ENCODE measurements at places on chromosomes 3 and 15.

GRCh38 chr3:108899530-108899929 is 54.1 kb downstream of the GUCA1C start:
- H3K27ac ChIP-seq: no peak overlapping the region
- peaks cover 7% of the 10 kb centered on the region for H3K4me1 ChIP-seq
- peaks cover 8% of the 10 kb centered on the region for H3K27me3 ChIP-seq
- H3K4me3 ChIP-seq: no peak overlapping the region

GRCh38 chr15:96326328-96327154 is 4.0 kb upstream of the NR2F2 start:
- peaks cover 5% of the 10 kb centered on the region for H3K36me3 ChIP-seq
- H3K27me3 ChIP-seq: peaks cover 98% of the 10 kb centered on the region
- H3K4me1 ChIP-seq: peaks cover 16% of the 10 kb centered on the region
- H3K27ac ChIP-seq: no peak overlapping the region
- DNase-seq: no peak
- H3K4me3 ChIP-seq: no peak overlapping the region

DNA sequence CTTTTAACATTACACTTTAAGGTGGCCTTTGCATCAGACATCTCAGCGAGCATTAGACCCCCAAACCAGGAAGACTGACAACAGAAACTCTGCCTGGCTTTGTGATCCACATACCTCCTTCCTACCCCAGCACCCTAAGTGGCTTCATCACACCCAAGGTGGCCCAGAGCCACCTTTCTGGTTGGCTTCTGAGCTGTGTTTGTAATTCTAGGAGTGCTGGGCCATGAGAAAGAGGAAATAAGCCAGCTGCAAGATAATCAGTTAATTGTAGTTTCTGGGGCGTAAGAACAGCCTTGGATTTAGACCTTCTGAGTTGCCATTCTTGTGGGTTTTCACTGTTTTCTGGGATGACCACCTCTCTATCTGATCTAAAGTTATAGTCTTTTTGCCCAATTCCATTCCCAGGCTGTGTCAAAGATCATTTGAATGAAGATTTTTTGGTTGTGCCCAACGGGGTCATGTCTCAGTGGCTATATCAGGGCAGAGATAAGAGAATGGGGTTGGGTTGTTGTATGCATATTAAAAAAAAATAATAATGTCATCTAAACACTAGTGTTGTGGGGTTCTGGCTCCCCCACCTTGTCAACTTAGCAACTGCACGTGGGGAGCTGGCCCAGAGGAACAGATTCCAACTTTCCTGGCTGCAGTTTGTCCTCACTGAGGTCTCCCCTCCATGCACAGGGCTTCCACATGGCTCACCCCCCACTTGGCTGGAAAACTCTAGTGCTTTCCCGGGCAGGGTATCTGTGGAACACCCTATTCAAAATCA is 234.8 kb upstream of the WNT5A start:
- no peaks in the 10 kb centered on the region for H3K27me3 ChIP-seq
- H3K4me1 ChIP-seq: no peaks in the 10 kb centered on the region
- no peak overlapping the region for H3K4me3 ChIP-seq
- H3K27ac ChIP-seq: no peak overlapping the region
- DNase-seq: no peak
- no peaks in the 10 kb centered on the region for H3K36me3 ChIP-seq

DNA sequence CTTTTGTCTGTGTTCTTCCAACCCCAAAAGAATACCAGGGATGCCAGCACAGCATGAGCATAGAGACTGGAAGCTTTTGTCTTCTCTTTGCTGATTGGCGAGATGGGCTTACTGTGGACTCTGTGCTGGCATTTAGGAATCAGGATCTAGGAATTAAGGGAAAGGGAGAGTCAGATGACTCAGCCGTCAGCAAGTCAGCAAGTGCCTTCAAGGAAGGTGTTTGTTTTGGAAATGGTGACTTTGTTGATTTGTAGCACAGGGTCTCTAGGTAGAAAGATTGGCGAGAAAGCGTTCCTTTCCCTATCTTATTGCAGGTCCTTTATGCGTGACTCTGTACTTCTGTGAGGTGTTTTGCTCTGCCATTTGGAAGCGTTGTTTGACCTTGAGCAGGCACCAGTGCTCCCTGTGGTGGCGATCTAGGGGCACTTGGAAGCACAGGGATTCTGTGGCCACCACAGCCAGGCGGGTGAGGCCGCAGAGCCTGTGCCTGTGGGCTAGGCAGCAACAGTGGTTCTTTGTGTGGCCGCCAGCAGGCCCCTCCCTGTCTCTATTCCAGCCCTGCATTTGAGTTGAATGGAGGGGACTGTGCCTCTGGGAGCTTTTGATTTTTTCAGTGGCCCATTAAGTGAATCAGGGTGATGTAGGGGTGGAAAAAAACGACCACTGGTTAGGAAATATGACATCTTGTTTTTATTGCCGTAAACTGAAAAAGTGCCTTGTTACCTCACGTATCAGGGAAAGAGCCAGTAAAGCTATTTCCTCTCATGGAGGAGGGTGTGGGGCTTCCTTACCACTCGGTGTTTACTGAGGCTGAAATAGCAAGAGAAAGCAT is 19.0 kb downstream of the FAN1 start:
- H3K27ac ChIP-seq: no peak overlapping the region
- H3K36me3 ChIP-seq: peaks cover 33% of the 10 kb centered on the region
- no peaks in the 10 kb centered on the region for H3K27me3 ChIP-seq
- H3K4me3 ChIP-seq: no peak overlapping the region

GRCh38 chr3:100352296-100353231 is 18.0 kb downstream of the NIT2 start:
- H3K4me1 ChIP-seq: no peaks in the 10 kb centered on the region
- peaks cover 27% of the 10 kb centered on the region for H3K36me3 ChIP-seq
- no peak overlapping the region for H3K4me3 ChIP-seq
- no peaks in the 10 kb centered on the region for H3K27me3 ChIP-seq
- H3K27ac ChIP-seq: no peak overlapping the region

DNA sequence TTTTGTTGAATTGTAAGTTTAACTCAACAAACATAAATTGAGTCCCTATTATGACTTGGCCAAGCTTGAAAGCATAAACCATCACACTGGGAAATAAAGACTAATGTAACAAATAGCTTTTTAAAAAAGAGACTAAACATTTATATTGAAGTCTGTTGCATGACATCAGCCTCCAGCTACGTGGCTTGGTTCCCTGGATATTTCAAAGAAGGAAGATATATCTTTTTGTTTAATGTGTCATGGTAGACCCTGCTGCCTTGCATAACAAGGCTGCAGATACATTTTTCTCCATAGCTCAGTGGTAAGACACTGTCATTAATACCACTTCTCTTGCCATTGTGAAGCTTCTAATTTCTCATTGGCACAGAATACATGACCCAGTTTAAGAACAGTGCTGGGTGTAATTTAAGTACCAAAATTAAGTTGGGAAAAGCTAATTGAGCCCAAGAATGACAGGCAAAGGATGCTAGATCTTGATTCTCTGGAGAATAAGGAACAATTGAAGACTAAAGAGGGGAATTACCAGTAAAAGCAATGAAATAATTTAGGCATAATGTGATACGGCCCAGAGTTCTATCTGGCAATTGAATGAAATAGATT is 14.0 kb downstream of the RCN2 start:
- no peak overlapping the region for H3K4me3 ChIP-seq
- peaks cover 24% of the 10 kb centered on the region for H3K36me3 ChIP-seq
- H3K27ac ChIP-seq: peak overlapping the region; percentile 13
- H3K4me1 ChIP-seq: peaks cover 12% of the 10 kb centered on the region
- DNase-seq: no peak

- H3K27ac ChIP-seq: no peak overlapping the region
- H3K36me3 ChIP-seq: no peaks in the 10 kb centered on the region
- H3K27me3 ChIP-seq: peaks cover 8% of the 10 kb centered on the region
- no peaks in the 10 kb centered on the region for H3K4me1 ChIP-seq
These were observed 9.0 kb upstream of the TMEM41A start for GRCh38 chr3:185507883-185508282.

DNA sequence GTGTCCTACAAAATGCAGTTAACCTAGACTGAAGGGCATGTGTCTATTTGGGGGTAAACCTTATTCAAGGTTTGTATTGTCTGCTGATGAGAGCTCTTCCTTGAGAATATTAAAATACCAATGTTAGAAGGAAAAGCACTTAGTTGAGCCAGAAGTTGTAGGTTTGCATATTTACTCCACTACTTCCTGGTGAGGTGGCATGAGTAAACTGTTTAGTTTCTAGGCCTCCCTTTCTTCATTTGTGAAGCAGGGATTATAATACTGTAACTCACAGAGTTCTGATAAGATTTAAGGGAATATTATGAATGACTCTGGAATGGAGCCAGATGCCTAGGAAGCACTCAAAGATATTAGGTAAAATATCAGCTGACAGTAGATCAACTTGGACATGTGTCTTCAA is 46.7 kb downstream of the CD200R1L start:
- H3K4me1 ChIP-seq: peaks cover 7% of the 10 kb centered on the region
- no peak overlapping the region for H3K27ac ChIP-seq
- no peak overlapping the region for H3K4me3 ChIP-seq
- H3K27me3 ChIP-seq: no peaks in the 10 kb centered on the region
- peaks cover 2% of the 10 kb centered on the region for H3K36me3 ChIP-seq

DNA sequence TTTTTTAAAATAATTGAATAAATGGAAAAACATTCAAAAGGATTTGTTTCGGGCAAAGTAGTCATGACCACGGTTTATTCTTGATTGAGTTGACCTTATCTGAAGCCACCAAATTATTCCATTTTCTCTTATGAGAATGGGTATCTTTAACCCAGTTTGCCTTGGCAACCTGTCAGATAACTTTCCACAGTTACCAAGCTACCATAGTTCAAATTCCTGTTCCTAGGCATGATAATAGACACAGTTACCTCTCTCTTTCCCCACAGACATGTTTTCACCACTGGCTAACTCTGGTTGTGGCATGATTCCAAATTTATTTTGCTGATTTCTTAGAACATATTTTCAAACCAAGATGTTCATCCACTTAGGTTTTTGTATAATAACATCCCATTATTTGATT is 84.9 kb downstream of the NECTIN3 start:
- no peak overlapping the region for H3K4me3 ChIP-seq
- no peak overlapping the region for H3K27ac ChIP-seq
- no peaks in the 10 kb centered on the region for H3K4me1 ChIP-seq

- peaks cover 6% of the 10 kb centered on the region for H3K36me3 ChIP-seq
- no peaks in the 10 kb centered on the region for H3K27me3 ChIP-seq
- H3K27ac ChIP-seq: no peak overlapping the region
- DNase-seq: no peak
- no peak overlapping the region for H3K4me3 ChIP-seq
These were observed 275.5 kb downstream of the PDCD6IP start for GRCh38 chr3:34073961-34074360.

DNA sequence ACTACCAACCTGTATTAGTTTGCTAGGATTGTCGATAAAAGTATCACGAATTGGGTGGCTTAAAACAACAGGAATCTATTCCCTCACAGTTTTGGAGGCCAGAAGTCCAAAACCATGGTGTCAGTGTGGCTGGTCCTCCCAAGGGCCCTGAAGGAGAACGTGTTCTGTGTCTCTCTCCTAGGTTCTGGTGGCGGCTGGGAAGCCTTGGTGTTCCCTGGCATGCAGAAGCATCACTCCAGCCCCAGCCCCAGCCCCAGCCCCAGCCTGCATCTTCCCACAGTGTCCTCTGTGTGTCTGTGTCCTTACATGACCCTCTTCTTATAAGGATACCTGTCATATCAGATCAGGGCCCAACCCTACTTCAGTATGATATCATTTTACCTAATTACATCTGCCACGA is 272.5 kb upstream of the LYSMD4 start:
- DNase-seq: no peak
- H3K27ac ChIP-seq: no peak overlapping the region
- H3K36me3 ChIP-seq: no peaks in the 10 kb centered on the region
- H3K4me3 ChIP-seq: no peak overlapping the region
- no peaks in the 10 kb centered on the region for H3K4me1 ChIP-seq

DNA sequence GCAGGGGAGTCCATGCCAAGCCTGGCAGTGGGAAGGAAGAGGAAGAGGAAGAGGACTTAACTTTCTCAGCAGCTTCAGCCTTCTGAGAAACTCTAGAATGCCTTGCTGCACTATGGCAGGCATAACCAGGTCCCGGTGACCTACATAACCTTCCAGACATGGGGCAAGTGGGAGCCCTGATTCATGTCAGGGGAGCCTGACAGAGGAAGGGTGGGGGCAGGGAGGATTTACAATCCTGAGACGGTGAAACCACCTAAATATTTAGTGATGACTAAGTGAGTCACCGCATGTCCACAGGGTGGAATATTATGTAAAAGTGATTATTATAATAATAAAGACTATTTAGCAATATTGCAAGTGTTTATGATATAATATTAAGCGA is 46.7 kb downstream of the AMOTL2 start:
- no peaks in the 10 kb centered on the region for H3K4me1 ChIP-seq
- H3K4me3 ChIP-seq: no peak overlapping the region
- DNase-seq: no peak
- H3K36me3 ChIP-seq: peaks cover 1% of the 10 kb centered on the region
- H3K27me3 ChIP-seq: peaks cover 53% of the 10 kb centered on the region

- no peaks in the 10 kb centered on the region for H3K36me3 ChIP-seq
- H3K27me3 ChIP-seq: no peaks in the 10 kb centered on the region
- no peak overlapping the region for H3K27ac ChIP-seq
- no peak overlapping the region for H3K4me3 ChIP-seq
These were observed 100.4 kb downstream of the IMPG2 start for GRCh38 chr3:101219842-101220560.

- no peaks in the 10 kb centered on the region for H3K4me1 ChIP-seq
- H3K36me3 ChIP-seq: no peaks in the 10 kb centered on the region
- no peak overlapping the region for H3K27ac ChIP-seq
- H3K4me3 ChIP-seq: no peak overlapping the region
- no peak for DNase-seq
These were observed 112.6 kb upstream of the ALCAM start for GRCh38 chr3:105254154-105254553.

DNA sequence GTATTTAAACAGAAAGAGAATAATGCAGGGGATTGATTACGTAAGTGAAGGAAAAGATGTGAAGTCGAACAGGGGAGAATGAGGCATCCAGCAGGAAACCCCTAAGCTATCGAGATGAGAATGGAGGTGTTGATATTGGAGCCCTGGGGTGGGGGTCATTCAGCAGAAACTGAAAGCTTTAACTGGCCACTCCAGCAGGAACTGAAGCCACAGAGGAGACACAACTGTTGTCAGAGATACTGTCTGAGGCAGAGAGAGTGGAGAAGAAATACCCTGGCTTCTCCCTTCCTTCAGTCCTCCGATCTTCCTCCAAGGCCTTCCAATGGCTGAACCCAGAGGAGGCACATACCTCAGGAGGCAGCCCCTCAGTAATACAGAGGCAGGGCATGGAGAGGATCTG is 152.4 kb downstream of the THRB start:
- no peaks in the 10 kb centered on the region for H3K4me1 ChIP-seq
- H3K4me3 ChIP-seq: no peak overlapping the region
- no peak for DNase-seq

- no peak for DNase-seq
- peaks cover 2% of the 10 kb centered on the region for H3K36me3 ChIP-seq
- H3K27me3 ChIP-seq: no peaks in the 10 kb centered on the region
- no peak overlapping the region for H3K27ac ChIP-seq
- no peak overlapping the region for H3K4me3 ChIP-seq
These were observed 4.3 kb downstream of the PDIA5 start for GRCh38 chr3:123071146-123071545.

- H3K4me3 ChIP-seq: peak overlapping the region; percentile 90
- peaks cover 3% of the 10 kb centered on the region for H3K36me3 ChIP-seq
- no peaks in the 10 kb centered on the region for H3K27me3 ChIP-seq
- DNase-seq: no peak
These were observed 1.3 kb downstream of the ZNF445 start for GRCh38 chr3:44476181-44476611.

- peaks cover 68% of the 10 kb centered on the region for H3K4me1 ChIP-seq
- no peak for DNase-seq
- no peak overlapping the region for H3K4me3 ChIP-seq
- no peak overlapping the region for H3K27ac ChIP-seq
These were observed 173.0 kb downstream of the LPP start for GRCh38 chr3:188326968-188327367.

Measured in central memory CD8-positive, alpha-beta T cell (primary cell).